MM.1S (cell line): ENCODE measurements at places on chromosomes 12 and 14.

GRCh38 chr12:57694459-57695019, 607 bp downstream of the OS9 start:
- no peak for DNase-seq

DNA sequence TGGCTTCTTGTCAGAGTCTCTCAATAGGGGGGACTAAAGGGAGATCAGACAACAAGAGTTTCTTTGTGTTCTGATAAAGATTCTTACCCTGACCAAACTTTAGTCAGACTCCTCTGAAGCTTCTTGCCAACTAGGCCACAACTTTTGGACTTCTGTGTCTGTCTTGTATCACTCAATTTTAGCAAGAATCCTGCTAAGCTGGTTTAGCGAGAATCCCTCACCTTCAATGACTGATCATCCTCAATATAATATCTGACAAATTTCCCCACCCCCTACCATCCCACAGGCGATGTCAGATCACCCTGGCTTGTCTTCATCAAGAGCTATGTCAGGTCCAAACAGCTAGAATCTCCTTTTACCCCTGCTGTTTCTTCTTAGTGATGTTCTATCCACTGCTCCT, 215.2 kb downstream of the RASSF9 start:
- DNase-seq: no peak

GRCh38 chr12:3137814-3138445, 60.8 kb downstream of the TSPAN9 start:
- no peak for DNase-seq

GRCh38 chr12:70486588-70486987, 120.5 kb downstream of the KCNMB4 start:
- no peak for DNase-seq

DNA sequence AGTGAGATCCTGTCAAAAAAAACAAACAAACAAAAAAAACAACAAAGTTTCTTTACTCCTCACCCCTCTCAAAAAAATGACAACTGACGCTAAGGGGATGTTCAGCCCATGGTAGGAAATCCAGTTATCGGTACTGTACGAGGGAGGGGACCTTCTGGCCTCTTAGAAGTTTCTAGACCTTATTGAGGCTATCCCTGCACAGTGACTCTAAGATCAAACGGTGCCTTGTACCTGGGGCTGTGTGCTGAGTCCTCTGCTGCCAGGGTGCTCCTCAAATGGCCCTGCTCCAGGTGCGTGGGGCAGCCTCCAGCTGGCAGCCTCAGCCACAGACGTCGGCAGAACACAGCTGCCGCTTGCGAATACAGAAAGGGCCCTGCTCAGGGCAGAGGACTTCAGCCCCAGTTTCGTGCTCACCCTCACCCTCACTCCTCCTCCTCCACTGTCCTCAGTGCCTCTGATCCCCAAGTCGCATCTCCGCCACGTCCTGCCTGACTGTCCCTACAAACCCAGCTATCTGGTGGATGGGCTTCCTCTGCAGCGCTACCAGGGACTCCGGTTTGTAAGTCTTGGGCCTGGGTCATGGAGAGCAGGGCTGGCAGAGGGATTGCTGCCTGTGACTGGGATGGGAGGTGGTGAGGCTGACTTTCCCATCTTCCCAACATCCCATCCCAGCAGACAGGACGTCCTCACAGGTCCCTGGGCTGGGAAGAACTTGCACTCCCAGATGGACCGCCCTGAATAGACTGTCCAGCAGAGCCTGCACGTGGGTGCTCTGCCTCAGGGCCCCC, 90.9 kb downstream of the B4GALNT3 start:
- DNase-seq: no peak

- DNase-seq: peak; percentile 89
These were observed 60.4 kb upstream of the ARID2 start for GRCh38 chr12:45669093-45669492.

- DNase-seq: no peak
These were observed 40.7 kb downstream of the RFLNA start for GRCh38 chr12:124335426-124336183.

DNA sequence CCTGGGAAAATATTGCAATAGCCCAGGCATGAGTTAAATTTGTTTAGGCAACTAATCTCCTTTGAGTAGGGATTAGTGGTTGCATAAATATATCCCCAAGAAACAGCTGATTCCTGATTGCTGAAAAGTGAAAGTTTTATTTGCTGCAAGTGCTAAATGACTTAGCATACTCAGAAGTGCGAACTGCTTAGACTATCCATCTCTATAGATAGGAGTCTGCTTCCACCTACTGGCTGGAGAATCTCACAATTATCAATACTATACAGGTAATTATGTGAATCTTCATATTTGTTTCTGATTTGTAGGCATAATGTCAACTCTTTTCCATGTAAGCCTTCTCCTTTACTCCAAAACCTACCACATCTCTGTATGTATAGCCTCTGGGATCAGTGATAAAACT, 12.0 kb upstream of the SLCO1B3 start:
- DNase-seq: peak; percentile 32

- DNase-seq: no peak
These were observed 14.9 kb upstream of the MLXIP start for GRCh38 chr12:122063694-122064024.

GRCh38 chr12:92051441-92051840, 94.2 kb downstream of the BTG1 start:
- DNase-seq: no peak

GRCh38 chr14:81220580-81220829, 254 bp downstream of the GTF2A1 start:
- DNase-seq: no peak

DNA sequence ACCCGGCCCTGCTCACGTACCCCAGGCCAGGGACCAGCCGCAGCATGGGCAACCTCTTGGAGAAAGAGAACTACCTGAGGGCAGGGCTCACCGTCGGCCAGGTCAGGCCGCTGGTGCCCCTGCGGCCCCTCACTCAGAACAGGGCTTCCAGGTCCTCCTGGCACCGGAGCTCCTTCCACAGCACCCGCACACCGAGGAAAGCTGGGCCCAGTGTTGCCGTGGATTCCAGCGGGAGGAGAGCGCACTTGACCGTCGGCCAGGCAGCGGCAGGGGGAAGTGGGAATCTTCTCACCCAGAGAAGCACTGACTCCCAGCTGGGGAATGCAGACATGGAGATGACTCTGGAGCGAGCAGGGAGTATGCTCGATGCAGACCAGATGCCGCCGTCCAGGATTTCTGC, 7.9 kb upstream of the VAMP1 start:
- no peak for DNase-seq

DNA sequence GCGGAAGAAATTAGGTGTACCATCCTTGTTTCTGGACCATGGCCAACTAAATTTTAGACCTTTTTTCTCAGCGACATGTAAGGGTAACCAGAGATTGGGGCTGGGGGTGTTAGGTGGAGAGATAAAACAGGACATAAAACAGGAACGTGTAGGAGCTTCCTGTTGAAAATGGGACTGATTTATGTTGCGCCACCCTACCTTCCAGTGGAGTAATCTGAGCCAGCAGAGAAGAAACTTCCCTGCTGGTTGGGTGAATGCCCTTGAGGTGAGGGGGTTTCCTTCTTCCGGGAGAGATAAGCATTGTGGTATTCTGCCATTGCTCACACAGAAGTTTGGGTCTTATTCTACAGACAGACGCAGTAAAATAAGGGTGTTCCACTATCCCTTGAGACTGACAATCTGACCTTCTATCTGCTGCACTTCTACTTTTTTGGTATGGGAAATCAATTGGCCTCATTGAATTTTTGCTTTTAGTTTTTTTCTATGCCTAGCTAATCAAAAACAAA, 417.6 kb downstream of the PCNX1 start:
- DNase-seq: no peak

DNA sequence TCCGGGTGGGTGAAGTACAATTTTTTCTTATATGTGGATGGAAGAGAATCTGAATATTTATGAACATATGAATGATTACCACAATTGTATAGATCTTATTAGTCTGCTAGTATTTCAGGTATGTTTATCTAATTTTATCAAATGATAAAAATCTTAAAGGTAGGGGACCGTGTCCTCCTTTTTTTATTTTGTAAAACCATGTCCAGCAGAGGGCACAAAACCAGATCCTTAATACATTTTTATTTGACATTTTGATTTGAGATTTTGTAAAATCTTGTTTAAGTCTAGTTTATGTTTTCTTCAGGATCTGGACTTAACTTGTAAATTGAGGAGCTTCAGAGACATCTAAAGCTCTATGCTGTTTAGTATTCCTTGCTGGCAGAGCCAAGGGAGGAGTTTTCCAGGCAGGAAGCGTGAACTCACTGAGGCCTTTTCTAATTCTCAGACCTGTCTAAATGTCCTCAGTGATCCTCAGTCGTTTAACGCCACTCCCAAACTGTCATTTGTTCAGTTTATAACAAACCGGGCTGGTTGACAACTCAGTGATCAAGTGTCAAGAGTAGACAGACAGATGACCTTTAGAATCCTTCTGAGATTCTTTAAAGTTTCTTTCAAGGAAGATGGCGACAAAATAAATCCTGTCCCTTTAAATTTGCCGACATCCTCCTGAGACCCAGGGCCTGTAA, 263.9 kb downstream of the KTN1 start:
- DNase-seq: no peak

GRCh38 chr12:41067941-41068645, 120.0 kb upstream of the PDZRN4 start:
- peak; percentile 20 for DNase-seq

- DNase-seq: no peak
These were observed 30.7 kb upstream of the LALBA start for GRCh38 chr12:48600552-48600951.

DNA sequence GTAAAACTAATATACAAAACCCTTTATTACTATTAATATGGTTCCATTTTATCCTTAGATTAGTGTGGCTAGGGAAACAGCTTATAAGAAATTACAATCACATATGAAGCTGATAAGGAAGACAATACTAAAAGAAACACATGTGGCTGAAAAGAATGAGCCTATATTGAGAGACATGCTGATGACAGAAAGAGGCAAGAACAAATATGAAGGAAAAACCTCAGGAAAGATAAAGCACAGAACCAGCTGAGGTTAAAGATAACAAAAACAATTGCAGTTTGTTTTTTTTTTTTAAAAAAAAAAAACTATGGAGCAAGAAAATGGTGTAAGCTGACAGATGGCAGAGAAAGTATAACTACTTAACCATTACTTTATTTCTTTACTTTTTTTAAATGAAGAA, 69.2 kb upstream of the OSBPL8 start:
- DNase-seq: no peak

DNA sequence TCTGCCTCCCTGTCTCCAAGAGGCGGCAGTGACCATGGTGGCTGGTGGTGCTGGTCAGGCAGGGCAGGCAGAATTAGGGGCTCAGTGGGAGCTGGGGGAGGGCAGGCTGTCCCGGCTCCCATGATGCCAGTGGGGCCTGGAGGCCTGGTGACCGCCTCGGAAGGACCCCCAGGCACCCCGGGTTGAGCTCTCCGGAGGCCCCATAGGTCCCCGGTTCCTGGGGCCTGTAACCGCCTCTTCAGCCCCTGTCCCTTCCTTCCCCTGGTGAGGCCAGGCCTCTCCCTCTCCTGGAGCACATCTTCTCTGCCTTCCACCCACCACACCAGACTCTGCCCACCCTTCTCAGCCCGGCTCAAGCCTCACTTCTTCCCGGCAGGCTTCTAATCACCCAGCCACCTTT, 117.7 kb upstream of the GSC start:
- no peak for DNase-seq

DNA sequence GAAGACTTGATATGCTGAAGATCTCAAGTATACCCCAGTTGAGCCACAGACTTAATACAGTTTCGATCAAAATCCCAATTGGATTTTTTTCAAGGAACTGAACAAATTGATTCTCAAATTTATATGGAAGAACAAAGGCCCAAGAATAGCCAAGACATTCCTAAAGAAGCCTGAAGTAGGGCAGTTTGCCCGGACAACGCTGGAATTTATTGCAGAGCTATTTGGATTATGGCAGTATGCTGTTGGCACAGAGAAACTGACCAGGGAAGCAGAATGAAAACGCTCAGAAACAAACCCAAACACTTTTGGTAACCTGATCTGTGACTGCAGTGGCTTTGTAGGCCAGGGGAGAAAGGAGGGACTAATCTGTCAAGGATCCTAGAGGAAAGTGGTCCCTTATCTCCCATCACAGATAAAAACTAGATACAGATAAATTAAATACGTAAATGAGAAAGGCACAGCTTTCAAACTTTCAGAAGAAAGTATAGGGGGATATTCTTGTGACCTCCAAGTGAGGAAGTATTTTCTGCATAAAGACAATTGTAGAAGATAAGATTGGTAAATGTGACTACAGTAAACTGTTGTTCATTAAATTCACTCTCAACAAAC, 35.9 kb upstream of the GSC start:
- DNase-seq: no peak

- DNase-seq: no peak
These were observed 7.8 kb downstream of the GOLGA5 start for GRCh38 chr14:92801917-92802316.

- DNase-seq: no peak
These were observed 71.1 kb upstream of the SAV1 start for GRCh38 chr14:50739186-50739585.

GRCh38 chr12:67018105-67018504, 251.1 kb upstream of the CAND1 start:
- no peak for DNase-seq

- no peak for DNase-seq
These were observed 178.6 kb downstream of the PRKCH start for GRCh38 chr14:61499991-61500390.

DNA sequence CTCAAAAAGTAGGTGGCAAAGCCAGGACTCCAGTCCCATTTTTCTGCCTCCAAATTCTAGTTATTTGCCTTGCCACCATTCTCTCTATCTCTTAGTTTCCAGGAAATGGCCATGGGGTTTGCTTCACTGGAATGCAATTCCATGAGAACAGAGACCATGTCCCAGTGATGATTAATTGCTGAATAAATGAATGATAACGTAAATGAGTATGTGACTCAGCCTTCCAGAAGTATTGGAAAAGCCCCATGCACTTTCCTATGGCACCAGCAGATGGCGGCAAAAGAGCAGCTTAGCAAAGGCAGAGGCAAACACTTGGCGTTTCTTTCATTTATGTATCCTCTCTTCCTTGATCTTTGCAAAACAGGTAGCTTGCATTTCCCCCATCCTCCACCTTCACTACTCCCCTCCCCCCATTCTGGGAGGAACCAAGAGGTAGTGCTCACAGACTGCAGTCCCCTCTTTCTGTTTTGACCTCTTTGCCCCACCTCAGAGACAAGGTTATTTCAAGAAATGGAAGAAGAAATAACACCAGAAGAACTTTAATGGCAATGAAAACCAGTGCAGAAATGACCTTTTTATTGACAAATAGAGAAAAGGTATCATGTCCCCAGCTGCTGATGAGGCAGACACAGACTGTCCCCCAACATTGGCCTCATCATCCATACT, 21.3 kb downstream of the TBX3 start:
- DNase-seq: peak; percentile 35
